ENCODE measurements at places on chromosomes 1 and 21. TPM values are rescaled to one million over a fixed set of nuclear protein-coding genes. Genes with fewer than 3 reads are reported as not detected.
A peak's percentile ranks its signal among the peaks of the same experiment; 100 is the strongest.

DNA sequence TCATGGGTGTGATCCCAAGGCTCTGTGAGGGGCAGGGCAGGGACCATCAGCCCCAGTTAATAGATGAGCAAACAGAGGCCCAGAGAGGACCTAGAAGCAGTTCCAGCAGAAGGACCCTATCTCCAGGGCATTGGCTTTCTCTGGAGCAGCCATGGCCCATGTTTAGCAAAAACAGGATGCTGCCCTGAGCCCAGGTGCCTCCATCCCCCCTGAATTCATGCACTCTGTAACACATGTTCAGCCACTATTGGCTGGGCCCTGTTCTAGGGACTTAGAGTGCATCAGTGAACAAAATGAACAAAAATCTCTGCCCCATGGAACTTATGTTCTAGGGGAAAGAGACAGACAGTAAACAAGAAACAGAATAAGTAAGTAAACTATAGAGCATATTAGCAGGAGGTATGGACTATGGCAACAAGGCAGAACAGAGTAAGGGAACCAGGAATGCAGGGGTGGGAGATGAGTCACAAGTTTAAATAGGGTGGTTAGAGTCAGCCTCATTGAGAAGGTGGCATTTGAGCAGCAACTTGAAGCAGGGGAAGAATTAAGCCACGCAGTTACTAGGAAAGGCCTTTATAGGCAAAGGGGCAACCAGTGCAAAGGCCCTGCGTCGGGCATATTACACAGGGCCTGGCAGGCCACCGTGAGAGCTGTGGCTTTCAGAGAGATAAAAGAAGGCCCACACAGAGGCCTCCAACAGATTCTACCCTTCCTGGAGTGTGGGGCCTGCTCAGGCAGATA, 185.9 kb upstream of the EDN2 start:
- no peak for DNase-seq
- no peaks in the 10 kb centered on the region for H3K27me3 ChIP-seq
- peaks cover 20% of the 10 kb centered on the region for H3K4me1 ChIP-seq

NMNAT2 gene
- 0.13 TPM for total RNA-seq

DNA sequence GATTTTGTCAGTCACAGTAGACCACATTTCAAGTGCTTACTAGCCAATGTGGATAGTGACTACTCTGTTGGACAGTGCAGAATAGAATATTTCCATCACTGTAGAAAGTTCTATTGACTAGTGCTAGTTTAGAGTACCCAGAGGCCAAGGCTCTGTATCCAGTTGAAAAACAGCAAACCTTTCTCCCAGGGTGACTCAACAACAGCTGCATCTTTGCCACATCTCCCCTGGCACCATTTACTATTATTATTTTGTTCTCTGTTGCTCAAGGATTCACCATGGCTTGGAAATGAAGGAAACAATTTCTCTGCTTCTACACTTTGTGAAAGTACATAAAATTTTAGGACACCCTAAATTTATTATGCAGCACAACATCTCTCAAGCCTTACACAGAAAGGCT, 85.3 kb upstream of the WDR26 start:
- DNase-seq, result no peak
- H3K27me3 ChIP-seq, result no peaks in the 10 kb centered on the region
- no peak overlapping the region for H3K27ac ChIP-seq
- H3K4me1 ChIP-seq, result no peaks in the 10 kb centered on the region
- no peaks in the 10 kb centered on the region for H3K36me3 ChIP-seq
- no peak overlapping the region for H3K4me3 ChIP-seq

DNA sequence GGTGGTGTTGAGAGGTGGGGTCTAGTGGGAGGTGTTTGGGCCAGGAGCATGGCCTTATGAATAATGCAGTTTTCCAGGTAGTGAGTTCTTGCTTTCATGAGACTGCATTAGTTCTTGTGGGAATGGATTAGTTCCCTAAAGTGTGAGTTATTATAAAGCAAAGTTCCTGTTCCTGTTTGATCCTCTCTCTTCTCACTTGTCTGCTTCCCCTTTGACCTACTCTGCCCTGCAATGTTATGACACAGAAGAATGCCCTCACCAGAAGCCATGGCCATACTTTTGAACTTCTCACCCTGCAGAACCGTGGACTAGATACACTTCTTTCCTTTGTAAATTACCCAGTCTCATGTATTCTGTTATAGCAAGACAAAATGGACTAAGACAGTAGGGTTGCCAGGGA, 53.6 kb downstream of the MAP3K7CL start:
- H3K36me3 ChIP-seq, result no peaks in the 10 kb centered on the region
- H3K27me3 ChIP-seq, result no peaks in the 10 kb centered on the region
- peaks cover 29% of the 10 kb centered on the region for H3K4me1 ChIP-seq
- H3K27ac ChIP-seq, result no peak overlapping the region
- no peak overlapping the region for H3K4me3 ChIP-seq

- H3K36me3 ChIP-seq, result no peaks in the 10 kb centered on the region
- no peaks in the 10 kb centered on the region for H3K4me1 ChIP-seq
- no peak overlapping the region for H3K27ac ChIP-seq
Measured at GRCh38 chr21:38297871-38298270, 41.1 kb downstream of the KCNJ15 start.

ACKR1 gene
- total RNA-seq, result 5.4 TPM

RIIAD1 gene
- not detected for total RNA-seq

- peaks cover 4% of the 10 kb centered on the region for H3K27me3 ChIP-seq
- no peak for DNase-seq
- H3K27ac ChIP-seq, result no peak overlapping the region
- H3K4me1 ChIP-seq, result no peaks in the 10 kb centered on the region
- H3K36me3 ChIP-seq, result no peaks in the 10 kb centered on the region
Measured at GRCh38 chr1:165595246-165595938, 35.6 kb upstream of the MGST3 start.

NBPF4 gene
- 1.7 TPM for total RNA-seq

NME7 gene
- total RNA-seq, result 3.3 TPM

DNA sequence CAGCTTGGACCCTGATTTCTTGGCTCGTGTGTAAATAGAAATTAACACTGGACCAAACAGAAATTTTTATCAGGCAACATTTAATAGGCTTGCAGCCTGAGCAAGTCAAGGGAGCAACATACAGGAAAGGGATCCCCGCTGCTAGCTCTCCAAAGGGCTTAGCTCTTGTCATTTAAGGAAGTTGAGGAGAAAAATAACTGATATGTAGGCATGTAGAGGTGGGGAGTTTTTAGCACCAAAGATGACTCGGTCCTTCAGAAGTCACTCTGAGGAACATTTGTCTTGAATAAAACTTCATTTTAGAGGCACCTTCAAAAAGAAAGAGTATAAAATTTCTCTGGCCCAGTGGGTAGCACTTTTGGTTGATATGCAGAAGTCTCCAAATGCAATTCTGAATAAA, 27.1 kb downstream of the GBP2 start:
- H3K36me3 ChIP-seq, result no peaks in the 10 kb centered on the region
- no peak overlapping the region for H3K4me3 ChIP-seq
- no peaks in the 10 kb centered on the region for H3K27me3 ChIP-seq
- no peak for DNase-seq
- no peaks in the 10 kb centered on the region for H3K4me1 ChIP-seq

DNA sequence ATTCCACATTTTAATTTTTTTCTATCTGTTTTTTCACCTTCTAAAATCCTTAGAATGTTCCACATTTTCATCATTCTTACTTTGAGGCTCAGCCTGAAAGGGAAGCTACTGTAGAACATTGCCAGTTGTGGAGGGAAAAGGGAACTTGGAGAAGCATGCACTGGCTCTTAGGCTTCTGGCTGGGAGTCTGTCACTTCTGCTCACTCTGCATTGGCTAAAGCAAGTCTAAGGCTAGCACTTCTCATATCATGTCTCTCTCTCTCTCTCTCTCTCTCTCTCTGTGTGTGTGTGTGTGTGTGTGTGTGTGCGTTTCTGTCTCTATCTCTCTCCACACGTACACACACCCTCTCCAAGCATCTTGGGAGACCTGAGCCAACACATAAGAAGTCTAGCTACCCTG, 49.6 kb upstream of the ADAR start:
- H3K4me3 ChIP-seq, result no peak overlapping the region
- no peaks in the 10 kb centered on the region for H3K27me3 ChIP-seq
- H3K36me3 ChIP-seq, result no peaks in the 10 kb centered on the region
- H3K4me1 ChIP-seq, result no peaks in the 10 kb centered on the region
- H3K27ac ChIP-seq, result no peak overlapping the region

FCRLB gene
- not detected for total RNA-seq

GRCh38 chr21:29064850-29065481, 8.5 kb downstream of the CCT8 start:
- DNase-seq, result no peak
- no peaks in the 10 kb centered on the region for H3K4me1 ChIP-seq
- no peaks in the 10 kb centered on the region for H3K36me3 ChIP-seq
- no peak overlapping the region for H3K27ac ChIP-seq

SIK1 gene
- total RNA-seq, result 17.3 TPM

GRCh38 chr1:43446388-43446740, 7.4 kb downstream of the HYI start:
- no peaks in the 10 kb centered on the region for H3K36me3 ChIP-seq
- no peak overlapping the region for H3K27ac ChIP-seq
- H3K4me3 ChIP-seq, result no peak overlapping the region
- no peaks in the 10 kb centered on the region for H3K4me1 ChIP-seq

- no peaks in the 10 kb centered on the region for H3K27me3 ChIP-seq
- DNase-seq, result no peak
- H3K36me3 ChIP-seq, result no peaks in the 10 kb centered on the region
- H3K4me3 ChIP-seq, result no peak overlapping the region
- H3K27ac ChIP-seq, result no peak overlapping the region
- H3K4me1 ChIP-seq, result no peaks in the 10 kb centered on the region
Measured at GRCh38 chr1:218642033-218642948, 297.2 kb downstream of the TGFB2 start.

DNA sequence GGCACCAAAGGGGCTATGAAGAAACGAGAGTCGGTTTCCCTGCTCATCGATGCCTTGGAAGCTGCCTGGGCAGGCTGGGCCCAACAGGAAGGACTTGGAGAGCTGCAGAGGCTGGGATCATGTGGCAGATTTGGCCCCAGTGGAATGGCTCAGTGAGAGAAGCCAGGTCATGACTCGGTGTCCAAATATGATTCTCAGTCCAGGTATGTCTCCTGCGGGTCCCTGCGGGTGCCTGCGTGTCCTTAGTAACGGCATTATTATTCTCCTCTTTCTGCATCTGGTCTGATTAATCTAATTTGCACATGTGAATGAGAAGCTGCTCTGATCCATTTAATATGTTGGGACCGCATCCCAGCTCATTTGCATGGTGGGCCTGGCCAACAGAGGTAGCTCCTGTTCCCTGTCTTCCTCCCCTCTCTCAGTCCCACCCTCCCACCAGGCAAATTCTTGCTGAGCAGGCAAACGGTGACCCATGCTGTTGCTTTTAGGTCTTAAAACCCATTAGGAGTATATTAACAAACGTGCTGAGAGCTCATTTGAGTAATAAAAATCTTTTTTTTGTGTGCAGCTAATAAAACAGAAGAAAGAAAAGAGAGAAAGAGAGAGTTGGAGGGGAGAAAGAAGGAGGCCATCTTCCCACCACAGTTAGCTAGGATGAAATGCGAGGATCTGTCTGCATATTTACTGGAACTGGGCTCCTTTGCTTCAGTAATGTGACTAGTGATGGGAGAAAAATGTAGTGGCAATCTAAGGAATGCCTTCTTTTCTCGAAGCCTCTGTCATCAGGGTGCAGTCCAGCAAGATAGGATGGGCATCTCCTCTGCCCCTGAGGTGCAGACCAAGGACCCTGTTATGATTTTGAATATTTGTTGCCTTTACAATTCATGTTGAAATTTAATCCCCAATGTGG, 133.5 kb downstream of the HMGB4 start:
- H3K36me3 ChIP-seq, result no peaks in the 10 kb centered on the region
- H3K27me3 ChIP-seq, result no peaks in the 10 kb centered on the region
- no peak overlapping the region for H3K27ac ChIP-seq
- H3K4me1 ChIP-seq, result no peaks in the 10 kb centered on the region
- no peak for DNase-seq
- H3K4me3 ChIP-seq, result no peak overlapping the region

RGS4 gene
- 0.47 TPM for total RNA-seq

AMY2B gene
- total RNA-seq, result 20.3 TPM

CDCA8 gene
- total RNA-seq, result 7.4 TPM

SELENBP1 gene
- 623 TPM for total RNA-seq

GRCh38 chr1:49293016-49293415, 516.3 kb upstream of the BEND5 start:
- H3K4me1 ChIP-seq, result no peaks in the 10 kb centered on the region
- H3K27ac ChIP-seq, result no peak overlapping the region
- DNase-seq, result no peak
- no peak overlapping the region for H3K4me3 ChIP-seq
- no peaks in the 10 kb centered on the region for H3K36me3 ChIP-seq
- H3K27me3 ChIP-seq, result no peaks in the 10 kb centered on the region

DNA sequence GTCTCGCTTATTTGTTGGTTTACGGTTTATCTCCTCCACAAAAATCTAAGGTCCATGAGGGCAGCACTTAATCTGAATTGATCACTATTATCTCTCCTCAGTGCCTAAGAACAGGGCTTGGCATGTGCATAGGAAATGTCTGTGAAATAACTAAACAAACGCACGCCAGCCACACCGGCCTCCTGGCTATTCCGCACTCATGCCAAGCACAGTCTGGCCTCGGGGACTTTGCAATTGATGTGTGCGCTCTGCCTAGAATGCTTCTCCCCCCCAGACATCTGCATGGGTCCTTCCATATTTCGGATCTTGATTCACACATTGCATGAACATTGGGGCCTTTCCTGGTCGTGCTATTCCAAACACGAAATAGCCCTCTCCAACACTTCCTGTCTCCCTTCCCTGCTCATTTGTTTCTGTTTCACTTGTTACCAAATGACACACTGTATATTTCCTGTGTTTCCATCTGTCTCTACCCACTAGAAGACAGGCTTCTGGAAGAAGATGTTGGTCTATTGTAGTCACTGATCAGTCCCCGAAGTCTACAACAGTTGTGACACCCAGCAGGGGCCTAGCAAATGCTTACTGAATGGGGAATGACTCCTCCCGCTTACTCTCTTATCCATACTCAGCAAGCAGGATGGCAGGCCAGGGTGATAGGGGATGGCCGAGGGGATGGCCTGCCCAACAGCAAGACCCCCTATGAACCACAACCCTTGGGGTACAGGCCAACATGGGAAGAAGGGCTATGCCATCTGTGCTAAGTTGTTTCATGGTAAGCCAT, 93.9 kb downstream of the GLIS1 start:
- H3K36me3 ChIP-seq, result no peaks in the 10 kb centered on the region
- H3K4me1 ChIP-seq, result no peaks in the 10 kb centered on the region
- no peak overlapping the region for H3K27ac ChIP-seq

XCL2 gene
- total RNA-seq, result 4.6 TPM

DNA sequence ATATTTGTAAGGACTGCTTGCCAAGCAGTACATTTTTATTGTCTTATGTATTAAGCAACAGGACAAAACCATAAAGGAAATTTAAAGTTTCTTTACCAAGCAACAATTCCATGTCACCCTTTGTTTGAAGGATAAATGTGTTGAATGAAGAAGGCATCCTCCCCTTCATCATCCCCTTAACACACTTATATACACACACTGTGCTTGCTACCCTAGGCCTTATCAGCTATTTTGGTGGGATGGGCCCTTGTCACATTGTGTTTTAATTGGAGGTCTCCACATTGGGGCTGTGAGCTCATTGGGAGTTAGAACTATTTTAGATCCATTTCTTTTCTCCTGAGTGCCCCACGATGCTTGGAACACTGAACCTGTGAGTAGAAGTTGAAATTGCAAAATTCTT, 1.9 kb downstream of the VANGL1 start:
- H3K4me3 ChIP-seq, result no peak overlapping the region
- no peak for DNase-seq
- H3K27me3 ChIP-seq, result no peaks in the 10 kb centered on the region
- no peaks in the 10 kb centered on the region for H3K36me3 ChIP-seq
- H3K4me1 ChIP-seq, result no peaks in the 10 kb centered on the region
- no peak overlapping the region for H3K27ac ChIP-seq

RAB13 gene
- 16.1 TPM for total RNA-seq

GRCh38 chr1:6889875-6890480, 104.7 kb downstream of the CAMTA1 start:
- no peak overlapping the region for H3K27ac ChIP-seq
- no peaks in the 10 kb centered on the region for H3K36me3 ChIP-seq
- no peak overlapping the region for H3K4me3 ChIP-seq
- DNase-seq, result peak; percentile 24
- H3K4me1 ChIP-seq, result no peaks in the 10 kb centered on the region
